ENCODE measurements at places on chromosomes 6 and 20.

GRCh38 chr6:53104916-53105315 lies 39.7 kb downstream of the FBXO9 start:
- DNase-seq = no peak

- no peak for DNase-seq
Measured at GRCh38 chr6:127124172-127124571, 5.7 kb downstream of the RSPO3 start.

DNA sequence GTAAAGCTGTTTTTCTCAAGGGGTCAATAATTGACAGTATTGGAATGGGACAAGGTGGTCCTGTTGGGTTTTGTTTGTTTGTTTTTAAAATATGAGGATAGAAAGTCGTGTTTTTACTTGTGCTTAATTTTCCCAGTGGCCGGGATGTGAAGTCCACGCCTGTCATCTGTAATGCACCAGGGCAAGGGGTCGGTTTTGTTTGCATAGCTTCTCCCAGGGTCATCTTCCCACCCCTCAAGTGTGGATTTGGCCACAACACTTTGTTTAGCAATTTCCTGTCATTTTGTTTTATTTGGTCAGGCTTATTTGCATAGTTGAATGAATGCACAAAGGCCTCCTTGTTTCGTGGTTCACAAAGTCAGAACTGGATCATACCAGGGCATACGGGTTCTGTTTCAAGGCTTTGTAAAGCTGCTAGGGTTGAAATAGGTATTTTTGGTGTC lies 29.8 kb downstream of the SYNJ2 start:
- no peak for DNase-seq

DNA sequence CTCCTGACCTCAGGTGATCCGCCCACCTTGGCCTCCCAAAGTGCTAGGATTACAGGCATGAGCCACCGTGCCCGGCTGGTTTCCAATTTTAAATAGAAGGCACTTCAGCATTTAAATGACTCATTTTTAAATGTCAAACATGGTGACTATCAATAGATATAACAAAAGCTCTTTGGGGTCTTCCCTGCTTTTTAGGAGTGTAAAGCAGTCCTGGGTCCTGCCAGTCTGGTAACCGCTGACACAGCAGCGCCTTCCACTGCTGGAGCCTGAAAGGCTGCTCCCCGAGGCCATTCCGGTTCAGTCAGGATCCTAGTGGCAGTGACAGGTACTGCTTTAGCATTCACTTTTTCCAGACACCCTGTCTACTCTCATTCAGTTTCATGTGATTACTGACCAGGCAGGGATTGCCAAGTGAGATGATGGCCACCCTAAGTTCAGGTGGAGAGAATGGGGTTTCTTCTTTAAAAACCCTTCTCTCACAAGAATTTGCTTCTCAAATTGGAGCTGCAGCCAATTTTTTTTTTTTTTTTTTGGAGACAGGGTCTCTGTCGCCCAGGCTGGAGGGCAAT lies 5.1 kb downstream of the DIDO1 start:
- no peak for DNase-seq

GRCh38 chr20:61942526-61942925 lies 123.2 kb downstream of the TAF4 start:
- DNase-seq = no peak

GRCh38 chr6:845566-845965 lies 152.6 kb upstream of the EXOC2 start:
- DNase-seq = no peak

DNA sequence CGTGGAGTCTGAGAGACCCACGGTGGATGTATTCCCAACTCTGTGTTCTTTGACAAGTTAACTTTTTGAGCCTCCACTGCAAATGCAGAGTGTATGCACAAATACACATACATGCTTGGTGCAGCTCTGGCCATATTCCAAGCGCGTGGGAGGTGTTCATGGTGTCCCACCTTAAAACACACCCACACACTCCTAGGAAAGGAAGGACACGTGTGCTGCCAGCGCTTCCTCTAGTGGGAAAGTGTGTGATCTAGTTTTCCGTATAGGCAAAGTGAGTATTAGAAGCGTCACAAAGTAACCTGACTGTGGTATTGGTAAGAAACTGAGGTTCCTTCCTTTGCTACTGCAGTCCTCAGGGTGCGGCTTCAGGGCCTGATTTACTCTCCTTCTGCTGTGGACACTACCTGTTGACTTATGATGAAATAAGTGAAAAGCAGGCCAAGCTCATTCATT lies 36.0 kb upstream of the MPC1 start:
- DNase-seq = no peak

DNA sequence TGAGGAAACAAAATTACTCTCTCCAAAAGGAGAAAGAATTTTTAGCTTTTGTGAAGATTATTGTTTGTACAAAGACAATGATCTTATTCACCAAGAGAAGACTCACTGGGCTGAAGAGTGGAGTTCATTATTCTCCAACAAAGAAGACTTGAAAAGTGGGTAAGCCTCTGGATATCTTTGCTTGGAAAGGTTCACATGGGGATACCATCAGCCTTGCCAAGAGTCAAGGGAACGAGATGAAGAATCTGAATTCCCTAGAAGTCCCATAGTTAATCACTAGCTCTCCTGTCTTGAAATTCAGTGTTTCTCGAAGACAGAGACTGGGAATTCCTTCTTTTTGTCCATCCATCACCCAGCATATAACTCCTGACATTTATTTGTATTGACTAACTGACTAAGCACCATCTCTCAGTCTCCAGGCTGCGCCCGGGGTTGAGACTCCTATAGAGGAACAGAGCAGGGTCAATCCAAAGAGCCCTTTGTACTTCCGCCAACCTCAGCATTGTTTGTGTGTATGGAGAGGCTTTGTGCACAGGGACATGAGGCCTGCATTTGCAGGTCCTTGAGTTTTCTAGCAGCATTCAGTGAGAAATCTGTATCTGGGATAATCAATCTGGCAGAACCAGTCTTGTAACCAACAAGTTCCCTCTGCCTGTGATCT lies 461.9 kb downstream of the KIF16B start:
- DNase-seq = no peak

DNA sequence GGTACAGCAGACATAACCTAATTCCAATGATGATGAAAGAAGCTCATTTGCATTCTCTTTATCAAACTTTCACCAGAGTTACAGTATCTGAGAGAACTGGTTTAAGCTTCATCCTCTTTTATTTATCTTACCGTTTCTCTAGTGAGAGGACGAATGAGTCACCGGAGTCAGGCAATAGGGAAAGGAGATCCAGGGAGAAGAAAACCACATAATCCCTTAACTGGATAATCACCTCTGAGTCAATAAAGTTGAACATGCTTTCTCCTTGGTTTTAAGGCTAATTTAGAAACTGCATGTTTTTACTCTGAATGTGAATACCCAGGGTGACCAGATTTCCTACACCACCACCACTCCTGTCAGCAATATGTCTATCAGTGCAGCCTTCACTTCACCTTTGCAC lies 313.7 kb upstream of the TBX18 start:
- DNase-seq = no peak

DNA sequence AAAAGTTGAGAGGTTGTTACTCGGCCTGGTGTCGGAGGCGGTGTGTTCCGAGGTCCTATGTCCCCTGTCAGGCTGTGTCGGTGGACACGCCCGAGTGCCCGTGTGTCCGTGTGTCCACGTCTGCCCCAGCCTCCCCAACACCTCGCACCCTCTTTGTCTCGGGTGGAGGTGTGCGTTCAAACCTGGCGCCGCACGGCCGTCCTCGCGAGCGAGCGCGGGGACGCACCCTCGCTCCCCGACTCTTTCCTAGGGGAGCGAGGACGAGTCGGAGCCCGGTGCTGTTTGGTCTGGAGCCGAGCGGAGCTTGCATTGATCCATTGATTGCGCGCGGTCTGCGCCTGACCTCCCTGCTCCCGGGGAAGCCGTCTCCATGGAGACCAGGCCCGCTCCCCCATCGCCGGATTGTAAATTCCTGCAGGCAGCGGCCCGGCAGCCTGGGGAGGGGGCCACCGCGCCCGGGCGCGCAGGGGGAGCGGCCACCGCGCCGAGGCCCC lies 411 bp upstream of the SCUBE3 start:
- DNase-seq = no peak

DNA sequence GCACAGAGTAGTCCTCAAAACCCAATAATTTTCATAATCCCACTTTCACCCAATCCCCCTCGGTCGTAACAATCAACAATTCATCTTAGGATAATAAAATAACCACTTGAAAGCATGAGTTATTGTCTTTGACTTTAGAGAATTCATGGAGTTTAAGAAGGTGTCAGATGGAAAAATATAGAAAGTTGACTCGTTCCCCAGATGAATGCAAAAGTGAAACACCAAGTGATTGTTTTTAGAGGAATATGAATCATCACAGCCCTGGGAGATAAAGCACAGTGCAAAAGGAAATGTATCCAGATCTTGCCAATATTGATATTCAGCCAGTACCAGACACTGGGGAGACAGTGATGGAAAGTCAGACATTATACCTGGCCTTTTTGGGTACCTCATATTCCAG lies 860.5 kb downstream of the DHX35 start:
- no peak for DNase-seq

- DNase-seq = no peak
Measured at GRCh38 chr6:46473881-46474280, 17.4 kb downstream of the RCAN2 start.

- DNase-seq = no peak
Measured at GRCh38 chr6:11163932-11164331, 52.4 kb upstream of the ERVFRD-1 start.

DNA sequence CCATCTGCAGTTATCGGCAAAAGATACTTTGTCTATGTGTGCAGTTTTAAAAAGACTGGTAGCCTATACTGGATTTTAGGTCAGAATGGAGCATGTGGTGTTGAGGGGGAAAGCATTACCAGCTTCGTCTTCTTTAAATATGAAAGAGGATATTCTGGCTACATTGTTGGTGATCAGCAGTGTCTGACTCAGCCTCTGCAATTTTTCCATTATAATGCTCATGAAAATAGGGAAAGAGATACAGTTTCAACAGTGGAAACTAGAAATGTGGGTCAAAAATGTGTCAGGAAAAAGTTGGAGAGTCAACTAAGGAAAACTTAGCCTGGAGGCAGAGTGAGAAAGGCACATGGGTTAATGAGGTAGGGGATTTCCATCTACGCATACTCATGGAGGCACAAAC lies 45.2 kb downstream of the HDGFL1 start:
- DNase-seq = no peak

- DNase-seq = no peak
Measured at GRCh38 chr20:32894026-32894483, 35.3 kb downstream of the EFCAB8 start.

GRCh38 chr6:142567461-142567860 lies 265.7 kb downstream of the ADGRG6 start:
- DNase-seq = no peak

DNA sequence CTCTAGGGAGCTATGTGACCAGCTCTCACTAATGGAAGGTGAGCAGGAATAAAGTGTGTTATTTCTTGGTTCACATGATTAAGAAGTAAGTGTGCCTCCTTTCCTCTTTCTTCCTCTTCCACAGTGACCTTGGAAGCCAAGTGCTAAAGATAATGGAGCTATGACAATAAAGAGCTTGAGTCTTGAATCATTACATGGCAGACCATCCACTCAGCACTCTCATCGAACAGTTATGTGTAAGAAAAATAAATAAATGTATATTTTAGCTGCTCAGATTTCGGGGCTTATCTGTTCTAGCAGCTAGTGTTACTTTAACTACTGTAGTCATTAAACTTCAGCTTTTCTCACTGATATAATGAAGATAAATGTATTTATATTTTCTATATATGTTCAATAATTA lies 72.9 kb downstream of the HDGFL1 start:
- no peak for DNase-seq

DNA sequence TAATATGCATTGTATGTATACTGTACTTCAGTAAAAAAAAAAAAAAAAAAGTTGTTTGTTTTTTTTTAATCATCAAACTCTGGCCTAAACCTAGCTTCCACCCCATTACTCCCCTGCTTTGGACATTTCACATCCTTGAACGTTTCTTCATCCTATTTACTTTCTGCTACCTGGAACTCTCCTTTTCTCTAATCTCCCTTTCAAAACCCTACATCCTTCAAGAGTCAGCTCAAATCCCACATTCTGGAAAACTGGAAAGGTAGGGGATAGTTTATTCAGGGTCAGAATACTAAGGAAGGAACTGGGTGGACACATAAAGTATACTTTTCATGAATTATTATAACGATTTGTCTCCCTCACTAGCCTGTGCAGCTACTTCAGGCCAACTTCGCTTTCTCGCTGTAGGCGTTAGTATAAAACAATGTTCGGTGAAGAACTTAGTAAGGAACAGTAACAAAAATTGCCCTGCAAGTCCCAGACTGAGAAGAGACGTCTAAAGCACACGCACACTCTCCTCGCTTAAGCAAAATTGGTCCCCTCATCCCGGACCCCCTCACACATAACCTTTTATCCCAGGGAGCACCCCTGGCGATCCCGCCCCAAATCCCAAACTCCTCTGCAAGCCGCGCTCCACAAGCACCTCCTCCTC lies 775 bp downstream of the PIGU start:
- DNase-seq = no peak

- no peak for DNase-seq
Measured at GRCh38 chr6:90238496-90239266, 58.0 kb downstream of the BACH2 start.

DNA sequence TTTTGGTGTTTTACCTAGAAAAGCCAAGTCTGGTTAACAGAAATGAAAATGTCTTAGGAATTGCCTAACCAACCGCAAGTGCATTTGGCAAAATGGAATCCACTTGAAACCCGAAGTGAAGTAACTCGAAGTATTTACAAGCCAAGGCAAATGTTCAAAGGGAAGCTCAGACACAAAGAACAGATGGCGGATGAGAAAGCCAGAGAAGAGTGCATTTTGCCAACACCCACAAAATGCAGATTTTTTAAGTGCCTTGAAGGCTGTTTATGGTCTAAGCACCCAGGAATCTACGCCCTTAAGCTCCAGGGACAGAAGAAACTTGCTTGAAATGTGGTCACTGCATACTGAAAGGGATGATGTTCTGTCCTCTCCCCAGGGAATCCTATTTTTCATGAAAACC lies 70.0 kb upstream of the TBXT start:
- no peak for DNase-seq

DNA sequence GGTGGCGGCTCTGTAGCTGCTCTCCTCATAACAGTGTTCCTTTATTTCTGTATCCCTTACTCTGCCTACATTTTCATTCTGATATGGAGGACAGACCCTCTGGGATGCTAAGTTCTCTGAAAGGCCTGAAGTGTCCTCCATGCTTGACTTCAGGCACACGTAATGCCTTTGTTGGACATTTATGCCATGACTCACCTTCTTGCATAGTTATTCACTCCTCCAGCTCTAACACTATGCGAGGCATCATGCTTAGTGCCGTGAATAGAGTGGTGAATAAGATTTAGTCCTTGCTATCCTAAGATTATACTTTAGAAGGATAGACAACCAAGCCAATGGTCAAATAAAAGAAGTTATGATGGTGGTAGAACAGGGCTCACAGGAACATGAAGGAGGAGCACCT lies 760.9 kb upstream of the FLRT3 start:
- DNase-seq = no peak

- no peak for DNase-seq
Measured at GRCh38 chr20:19977373-19977770, 39.8 kb upstream of the NAA20 start.

- no peak for DNase-seq
Measured at GRCh38 chr6:14269436-14269835, 151.9 kb downstream of the CD83 start.
